ENCODE measurements at places on chromosomes 16 and 17.

- no peak for DNase-seq
Measured at GRCh38 chr16:67158637-67159600, 790 bp downstream of the TRADD start.

DNA sequence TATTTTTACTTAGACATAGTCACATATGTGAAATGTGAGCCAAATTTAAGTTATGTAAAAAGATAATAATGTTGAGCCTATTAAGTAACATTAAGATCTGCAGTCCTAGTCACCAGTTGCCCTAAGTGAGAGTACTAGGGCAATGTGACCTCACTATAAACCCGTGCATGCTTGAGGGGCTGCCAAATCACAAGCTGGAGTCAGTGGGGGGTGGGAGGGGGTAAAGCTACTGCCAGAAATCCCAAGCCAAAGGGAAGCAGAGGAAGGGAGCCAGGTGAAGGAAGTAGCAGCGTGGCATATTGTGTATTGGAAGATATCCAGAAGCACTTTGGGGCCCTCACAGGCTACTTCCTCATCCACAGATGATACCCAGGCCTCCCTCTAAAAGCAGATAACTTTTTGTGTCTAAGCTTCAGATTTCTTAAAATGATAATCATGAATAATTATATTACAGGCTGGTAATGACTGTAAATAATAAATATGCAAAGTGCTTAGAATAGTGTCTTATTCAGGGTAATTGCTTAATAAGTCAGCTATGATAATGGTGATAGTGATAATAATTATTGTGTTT is 134.1 kb downstream of the CA10 start:
- DNase-seq, result no peak

GRCh38 chr17:21210411-21211076 is 3.4 kb downstream of the TMEM11 start:
- DNase-seq, result no peak

GRCh38 chr16:83328936-83329335 is 478.8 kb upstream of the HSBP1 start:
- DNase-seq, result no peak

- no peak for DNase-seq
Measured at GRCh38 chr16:30087181-30087898, 4.4 kb downstream of the TBX6 start.

- DNase-seq, result no peak
Measured at GRCh38 chr17:63483038-63483437, 6.2 kb downstream of the ACE start.

DNA sequence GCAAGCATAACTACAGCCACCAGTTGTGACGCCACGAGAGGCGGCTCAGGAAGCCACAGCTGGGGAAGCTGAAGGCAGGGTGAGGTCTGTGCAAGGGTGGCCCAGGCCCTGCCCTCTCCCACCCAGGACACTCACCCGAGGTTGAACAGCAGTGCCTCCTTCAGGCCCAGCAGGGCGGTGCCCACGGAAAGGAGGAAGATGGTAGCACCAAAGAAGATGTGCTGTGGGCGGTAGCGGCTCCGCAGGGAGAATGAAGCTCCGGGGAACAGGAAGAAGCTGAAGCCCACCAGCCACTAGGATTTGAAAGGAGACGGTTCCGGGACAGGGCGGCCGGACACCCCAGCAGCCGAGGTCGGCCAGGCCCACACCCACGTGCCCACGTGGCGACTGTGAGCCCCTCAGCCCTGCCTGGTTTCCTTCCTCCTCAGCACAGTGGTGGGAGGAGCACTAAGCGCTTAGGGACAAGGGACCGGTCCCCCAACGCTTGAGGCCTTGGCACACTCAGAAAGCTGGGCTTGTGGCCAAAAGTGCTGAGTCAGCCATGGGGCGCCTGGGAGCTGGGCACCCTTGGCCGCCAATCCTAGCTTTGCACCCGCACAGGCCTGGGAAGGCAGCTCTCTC is 11.0 kb downstream of the CYB561 start:
- peak; percentile 59 for DNase-seq

DNA sequence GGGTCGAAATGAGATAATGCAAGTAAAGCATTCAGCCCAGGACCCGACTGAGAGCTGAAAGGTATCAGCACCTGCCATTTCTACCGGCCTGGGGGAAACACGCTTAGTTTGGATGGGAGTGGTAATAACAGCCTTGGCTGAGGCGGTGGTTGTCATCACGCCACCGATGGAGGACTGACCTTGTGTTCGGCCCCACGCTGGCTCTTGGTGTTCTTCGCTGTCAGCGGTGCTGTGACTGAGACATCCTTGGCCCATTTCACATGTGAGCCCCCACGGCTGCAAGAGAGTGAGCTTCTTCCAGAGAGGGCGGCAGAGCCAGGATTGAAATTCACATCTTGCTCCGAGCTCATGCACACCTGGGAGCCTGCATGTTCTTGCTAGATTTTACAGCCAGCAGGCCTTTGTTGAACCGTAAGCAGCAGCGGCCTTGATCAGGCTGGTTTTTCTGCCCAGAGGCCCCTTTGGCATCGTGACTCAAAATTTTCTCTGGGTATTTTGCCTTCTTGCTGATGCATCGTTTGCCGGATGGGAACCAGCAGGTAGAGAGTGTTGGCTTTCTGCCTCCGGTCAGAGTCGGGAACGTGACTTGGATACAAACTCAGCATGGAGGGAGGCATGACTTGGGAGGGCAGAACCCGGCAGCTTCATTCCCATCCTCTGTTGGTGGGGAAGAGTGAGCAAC is 341.5 kb downstream of the SNX29 start:
- no peak for DNase-seq

DNA sequence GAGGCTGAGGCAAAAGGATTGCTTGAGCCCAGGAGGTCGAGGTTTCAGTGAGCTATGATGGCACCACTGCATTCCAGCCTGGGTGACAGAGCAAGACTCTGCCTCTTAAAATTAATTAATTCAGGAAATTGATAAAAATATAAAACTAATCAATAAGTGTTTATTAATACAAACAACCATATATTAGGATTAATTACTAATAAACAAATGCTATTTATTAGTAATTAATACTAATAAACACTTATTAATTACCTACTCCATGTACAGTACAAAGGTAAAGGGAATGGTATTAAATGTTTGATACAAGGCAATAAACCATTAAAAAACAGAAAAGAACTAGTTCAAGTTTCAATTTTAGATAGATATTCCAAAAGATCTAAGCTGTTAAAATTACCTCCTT is 119.2 kb upstream of the C17orf78 start:
- no peak for DNase-seq

DNA sequence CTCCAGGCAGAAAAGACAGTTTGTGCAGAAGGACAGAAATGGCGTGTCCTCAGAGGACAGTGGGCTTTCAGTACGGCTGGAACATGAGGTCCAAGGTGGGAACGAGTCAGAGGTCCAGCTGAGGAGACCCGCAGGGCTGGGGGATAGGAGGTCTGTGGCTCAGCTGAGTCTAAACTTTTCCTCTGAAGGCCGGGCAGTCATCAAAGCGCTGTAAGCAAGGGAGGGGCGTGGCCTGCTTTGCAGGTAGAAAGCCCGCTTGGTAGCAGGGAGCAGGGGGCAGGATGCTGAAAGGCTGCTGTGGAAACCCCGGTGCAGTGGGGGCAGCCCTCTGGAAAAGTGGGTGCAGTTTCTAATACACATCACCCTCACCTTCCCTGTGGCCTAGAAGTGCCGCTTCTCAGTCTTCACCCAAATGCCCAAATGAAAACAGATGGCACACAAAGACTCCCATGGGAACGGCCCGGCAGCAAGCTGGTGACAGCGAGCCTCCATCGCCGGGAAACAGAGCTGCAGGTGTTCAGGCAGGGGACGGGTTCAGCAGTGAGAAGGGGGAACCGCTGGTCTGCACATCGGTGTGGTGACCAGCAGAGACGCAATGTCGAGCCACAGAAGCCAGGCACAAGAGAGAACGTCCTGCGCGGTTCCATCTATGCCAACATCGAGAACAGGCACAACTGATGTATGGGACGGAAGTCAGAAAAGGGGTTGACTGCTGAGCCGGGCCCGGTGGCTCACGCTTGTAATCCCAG is 12.2 kb upstream of the OSGIN1 start:
- DNase-seq, result no peak

GRCh38 chr17:60095381-60095780 is 16.7 kb upstream of the HEATR6 start:
- DNase-seq, result peak; percentile 37

DNA sequence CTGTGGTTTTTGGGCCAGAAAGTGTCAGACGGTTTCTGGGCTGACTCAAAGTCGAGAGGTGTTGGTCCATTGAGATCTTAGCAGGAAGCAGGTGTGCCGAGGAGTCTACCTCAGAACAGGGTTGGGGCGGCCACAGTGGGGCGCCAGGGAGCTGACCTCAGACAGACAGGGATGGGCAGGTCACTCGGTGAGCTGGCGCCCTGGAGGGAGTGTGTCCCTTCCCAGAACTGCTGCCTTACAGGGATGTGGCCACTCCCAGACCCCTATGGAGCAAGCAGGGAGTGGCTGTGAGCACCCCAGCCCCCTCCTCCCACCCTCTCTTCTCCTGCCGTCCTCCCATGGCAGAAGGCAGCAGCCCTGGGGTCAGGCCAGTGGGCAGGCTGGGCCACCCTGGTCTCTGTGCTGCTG is 14.0 kb upstream of the DPEP1 start:
- DNase-seq, result no peak
